ENCODE measurements at places on chromosomes 11 and 22.
A peak's percentile ranks its signal among the peaks of the same experiment; 100 is the strongest.

DNA sequence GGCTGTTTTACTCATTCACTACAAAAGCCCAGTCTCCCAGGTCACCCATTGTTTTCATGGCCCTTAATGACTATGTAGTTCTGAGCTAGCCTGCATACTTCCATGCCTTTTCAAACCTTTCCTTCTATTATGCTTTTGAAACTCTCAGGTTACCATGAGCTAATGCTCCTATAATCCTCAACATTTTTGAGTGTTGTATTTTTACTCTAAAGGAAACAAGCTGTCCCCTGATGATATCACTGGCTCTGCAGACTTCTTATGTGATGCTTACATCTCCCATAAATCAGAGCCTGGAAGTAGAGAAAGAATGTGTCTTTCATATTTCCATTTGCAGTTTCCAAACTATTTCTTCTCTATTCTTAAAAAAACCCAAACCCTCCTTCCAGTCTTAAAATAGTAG is 159.0 kb upstream of the RAG2 start:
- no peak for DNase-seq

DNA sequence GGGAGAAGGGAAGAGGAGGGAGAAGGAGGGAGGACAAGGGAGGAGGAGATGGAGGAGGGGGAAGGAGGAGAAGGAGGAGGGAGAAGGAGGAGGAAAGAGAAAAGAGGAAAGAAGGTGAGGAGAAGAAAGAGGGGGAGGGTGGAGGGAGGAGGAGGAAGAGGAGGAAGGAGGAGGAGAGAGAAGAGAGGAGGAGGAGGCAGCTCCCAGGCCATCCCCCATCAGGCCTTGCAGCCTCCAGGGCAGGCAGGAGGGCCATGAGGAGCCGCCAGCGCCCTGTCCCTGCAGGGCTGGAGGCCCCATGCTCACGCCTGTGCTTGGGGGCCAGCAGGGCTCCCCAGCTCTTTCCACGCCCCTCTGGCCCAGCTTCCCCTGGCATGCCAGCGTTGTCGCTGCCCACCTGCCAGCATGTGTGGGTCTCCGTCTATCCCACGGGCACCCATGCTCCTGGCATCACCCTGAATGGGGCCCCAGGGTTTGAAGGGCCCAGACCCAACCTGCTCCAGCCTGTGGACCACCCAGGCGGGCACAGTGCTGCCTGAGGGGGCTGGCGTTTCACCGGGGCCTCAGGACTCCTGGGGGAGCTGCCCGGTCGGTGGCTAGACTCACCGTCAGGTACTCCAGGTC is 5.2 kb downstream of the TSPAN32 start:
- no peak for DNase-seq

- no peak for DNase-seq
Measured at GRCh38 chr11:70820712-70821111, 422.4 kb downstream of the CTTN start.

DNA sequence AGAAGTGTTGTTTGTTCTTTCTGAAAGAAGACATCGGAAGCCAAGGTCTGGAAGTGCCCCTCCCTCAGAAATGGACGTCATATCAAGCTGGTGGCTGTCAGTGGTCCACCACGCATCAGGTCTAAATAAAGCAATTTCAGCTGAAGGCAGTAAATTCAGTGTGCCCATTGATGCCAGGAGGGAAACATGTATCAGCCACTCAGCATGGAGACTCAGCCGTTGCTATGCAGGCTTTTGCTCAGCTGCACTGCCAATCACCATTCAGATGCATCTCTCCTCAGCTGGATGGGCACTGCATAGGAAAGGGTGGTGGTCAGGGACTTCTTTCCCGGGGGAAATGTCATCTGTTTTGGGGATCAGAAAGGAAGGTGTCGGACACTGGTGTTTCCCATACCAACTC is 878.2 kb downstream of the NTM start:
- DNase-seq, result no peak

DNA sequence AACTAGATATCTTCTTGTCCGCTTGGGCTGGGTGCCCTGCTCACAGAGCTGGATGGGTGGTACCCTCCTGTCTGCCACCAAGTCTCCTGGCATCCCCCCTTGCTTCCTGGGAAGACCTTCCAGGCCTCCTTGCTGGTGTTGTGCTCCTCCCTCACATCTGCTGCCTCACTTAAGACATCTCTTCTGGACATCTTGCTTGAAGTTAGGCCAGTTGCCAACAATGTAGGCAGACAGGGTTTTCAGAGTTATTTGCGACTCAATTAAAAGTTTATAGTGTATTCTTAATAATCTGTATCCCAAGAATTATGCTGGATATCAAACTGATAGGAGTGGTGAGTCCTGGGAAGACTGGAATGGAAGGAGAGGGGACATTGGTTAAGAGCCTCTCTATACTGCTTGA is 64.0 kb upstream of the TNRC6B start:
- DNase-seq, result no peak

DNA sequence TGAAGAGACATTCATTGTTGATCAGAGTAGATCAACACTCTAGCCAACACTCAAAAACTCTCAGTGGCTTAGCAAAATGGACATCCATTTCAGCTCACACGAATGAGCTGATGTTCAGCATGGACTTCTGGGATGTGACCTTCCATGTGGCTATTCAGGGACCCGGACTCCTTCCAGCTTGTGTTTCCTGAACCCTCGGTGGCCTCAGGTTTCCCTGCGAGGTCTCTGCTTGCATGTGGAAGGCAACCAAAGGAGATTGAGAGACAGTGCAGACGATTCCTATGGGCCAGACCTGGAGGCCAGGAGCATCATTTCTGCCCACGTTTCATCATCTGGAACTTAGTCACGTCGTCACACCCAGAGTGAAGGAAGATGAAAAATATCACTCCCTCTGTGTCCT is 1137.4 kb downstream of the TBC1D22A start:
- DNase-seq, result no peak

- DNase-seq, result no peak
Measured at GRCh38 chr11:63660972-63661371, 10.2 kb downstream of the ATL3 start.

DNA sequence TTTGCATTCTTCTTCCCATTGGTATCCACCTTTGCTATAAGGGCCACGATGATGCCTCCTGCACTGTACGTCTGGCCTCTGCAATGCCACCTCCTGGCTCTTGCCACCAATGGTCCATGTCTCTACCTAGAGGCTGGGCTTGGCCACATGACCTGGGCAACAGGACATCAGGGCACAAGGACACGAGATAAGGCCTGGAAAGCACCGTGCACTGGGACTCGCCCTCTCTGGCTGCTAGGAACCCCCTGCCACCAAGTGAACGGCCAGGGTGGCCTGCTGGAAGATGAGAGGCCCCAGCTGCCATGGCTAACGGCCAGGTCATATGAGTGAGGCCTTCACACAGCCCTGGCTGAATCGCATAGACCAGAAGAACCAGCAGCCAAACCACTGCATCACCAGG is 87.4 kb downstream of the TRMU start:
- DNase-seq, result peak; percentile 65

- no peak for DNase-seq
Measured at GRCh38 chr11:98835335-98835734, 185.4 kb upstream of the CNTN5 start.

- DNase-seq, result no peak
Measured at GRCh38 chr11:118009864-118010737, 23.9 kb downstream of the IL10RA start.

DNA sequence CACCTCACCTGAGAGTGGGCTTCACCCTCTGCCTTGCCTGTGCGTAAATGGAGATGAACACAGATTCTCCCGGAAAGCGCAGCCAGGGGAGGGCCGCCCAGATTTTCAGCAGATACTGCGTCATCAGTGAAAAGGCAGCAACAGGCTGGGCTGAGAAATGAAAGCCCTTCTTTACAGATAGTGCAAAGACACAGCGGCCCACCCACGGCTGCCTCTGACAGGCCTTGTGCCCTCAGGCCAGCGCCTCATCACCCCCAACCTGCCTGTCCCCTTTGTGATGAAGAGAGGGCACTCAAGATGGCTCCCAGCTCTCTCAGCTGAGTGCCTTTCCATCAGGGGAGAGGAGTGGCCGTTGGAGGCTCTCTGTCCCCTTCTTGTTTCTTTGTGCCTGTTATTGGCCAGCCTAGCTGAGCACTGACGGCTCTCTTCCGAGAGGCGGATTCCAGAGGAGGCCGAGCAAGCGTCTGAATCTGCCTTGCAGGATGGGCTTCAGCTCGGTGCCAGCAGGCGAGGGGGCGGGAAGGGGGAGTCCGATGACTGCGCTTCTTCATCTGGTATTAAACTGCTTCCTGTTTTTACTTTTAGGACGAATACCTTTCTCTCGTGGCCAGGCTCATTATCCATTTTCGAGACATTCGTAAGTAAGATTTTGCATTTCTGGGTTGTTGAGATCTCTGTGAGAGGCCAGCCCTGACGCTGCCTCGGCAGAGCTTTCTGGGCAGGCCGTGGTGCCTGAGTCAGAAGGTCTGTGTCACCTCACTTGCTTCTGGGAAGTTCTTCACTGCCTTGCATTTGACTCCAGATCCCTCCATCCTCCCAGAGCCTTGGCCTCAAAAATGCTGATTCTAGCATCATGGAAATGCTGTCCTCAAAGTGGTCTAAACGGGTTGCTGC is 43.7 kb downstream of the MED15 start:
- peak; percentile 77 for DNase-seq

DNA sequence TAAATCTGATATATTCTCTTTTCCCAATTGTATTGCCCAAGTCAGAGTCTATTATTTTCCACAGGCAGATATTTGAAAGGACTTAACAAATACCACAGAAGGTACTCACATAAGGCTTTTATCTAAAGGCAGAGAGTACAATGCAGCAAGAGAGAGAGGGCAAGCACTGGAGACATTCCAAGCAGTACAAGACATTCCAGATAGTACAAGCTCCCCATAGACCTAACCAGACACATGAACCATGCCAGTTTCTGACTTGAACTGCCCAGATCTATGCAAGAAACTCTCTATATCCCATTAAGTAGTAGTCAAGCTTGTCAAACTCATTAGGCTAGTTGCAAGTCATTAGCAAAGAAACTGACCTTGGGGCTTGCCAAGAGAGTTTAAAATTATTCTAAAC is 11.2 kb upstream of the MS4A6E start:
- DNase-seq, result no peak

DNA sequence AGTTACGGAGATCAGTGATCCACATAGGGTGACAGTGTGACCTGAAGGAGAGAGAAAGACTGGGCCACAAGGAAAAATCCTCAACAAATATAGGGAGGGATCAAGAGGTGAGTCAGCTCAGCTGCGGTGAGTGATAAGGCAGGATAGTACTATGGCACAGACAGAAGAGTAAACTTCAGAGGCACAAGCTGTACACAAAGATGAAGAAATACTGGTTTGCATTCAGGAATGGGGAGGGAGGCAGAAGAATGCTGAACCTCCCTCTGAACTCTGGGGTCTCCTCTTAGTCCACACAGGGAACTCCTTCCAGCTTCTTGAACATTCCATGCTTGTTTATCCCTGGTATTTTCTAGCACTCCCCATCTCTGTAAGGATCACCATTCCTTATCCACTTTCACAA is 162.7 kb downstream of the BARX2 start:
- DNase-seq, result no peak

GRCh38 chr22:46483353-46483752 is 54.1 kb downstream of the CELSR1 start:
- no peak for DNase-seq

GRCh38 chr11:1333091-1333772 is 23.8 kb upstream of the TOLLIP start:
- DNase-seq, result no peak

DNA sequence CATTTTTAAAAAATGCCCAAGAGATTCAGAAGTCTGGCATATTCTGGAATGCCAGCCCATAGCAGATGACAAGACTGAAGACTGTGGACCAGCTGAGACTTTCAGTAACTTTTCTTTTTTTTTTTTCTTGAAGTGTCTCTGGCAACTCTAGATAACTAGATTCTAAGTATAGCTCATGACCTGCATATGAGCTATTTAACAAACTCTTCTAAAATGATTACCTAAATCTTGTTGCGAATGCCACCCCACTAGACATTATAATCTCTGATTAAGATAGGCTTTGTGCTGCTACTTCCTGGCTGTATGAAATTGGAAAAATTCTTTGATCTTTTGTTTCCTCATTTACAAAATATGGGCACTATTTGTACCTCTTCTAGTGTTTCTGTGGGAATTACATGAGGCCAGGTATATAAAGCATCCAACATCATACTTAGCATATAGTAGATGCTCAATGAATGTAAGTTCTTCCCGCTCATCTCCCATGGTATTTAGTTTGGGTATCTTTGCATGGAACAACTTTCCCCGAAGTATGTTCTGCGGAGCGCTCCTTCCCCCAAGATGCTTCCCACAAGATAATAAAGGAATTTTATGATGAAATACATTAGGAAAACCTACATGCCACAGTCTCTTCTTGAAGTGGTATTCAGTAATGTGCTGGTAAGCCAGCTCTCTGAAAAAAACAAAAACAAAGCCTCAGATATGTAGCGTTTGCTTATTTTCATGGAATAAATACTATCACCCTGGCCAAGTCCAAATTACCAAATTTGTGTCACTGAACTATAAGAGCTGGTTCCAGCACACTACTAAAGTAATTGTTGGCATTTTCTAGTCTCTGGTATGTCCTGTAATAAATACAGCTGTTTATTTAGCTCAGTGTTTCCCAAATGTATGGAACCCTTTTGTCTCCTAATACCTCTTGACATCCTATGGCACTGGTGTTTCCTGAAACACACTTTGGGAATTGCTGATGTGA is 86.8 kb upstream of the TIMP3 start:
- DNase-seq, result no peak

DNA sequence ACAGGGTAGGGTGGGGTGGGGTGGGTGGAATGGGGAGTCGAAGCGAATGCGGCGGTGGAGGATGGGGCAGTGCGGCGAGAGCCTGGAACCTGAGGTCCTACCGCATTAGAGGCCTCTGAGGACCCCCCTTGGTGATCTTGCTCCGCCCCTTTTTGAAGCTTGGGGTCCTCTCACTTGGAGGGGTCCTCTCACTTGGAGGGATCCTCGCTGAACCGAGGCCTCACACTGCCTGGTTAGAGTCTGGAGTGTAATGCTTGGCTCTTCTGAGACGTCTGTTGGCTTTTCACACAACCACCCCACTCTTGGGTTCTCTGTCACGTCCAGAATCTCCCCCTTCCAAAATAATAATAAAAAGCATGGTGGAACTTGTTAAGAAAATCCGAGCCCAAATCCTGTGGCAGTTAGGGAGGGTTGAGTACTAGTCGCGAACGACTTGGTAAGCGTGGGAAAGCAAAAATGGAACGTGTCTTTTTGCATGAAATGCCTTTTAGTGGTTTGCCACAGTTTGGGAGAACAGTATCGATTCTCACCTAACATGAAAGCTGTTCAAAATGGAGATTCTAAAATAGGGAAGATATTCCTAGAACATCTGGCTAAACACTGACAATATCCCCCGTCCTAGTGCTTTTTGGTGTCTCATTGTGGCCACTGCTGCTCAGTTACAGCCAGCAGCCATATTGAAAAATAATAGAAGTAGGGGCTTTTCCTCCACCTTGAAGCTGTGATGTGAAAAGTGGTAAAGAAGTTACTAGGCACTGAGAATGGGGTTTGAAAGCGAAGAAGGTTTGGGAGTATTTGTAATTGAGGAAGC is 822 bp downstream of the RBX1 start:
- DNase-seq, result peak; percentile 24

- no peak for DNase-seq
Measured at GRCh38 chr11:27863637-27864036, 163.4 kb upstream of the BDNF start.
